ENCODE measurements at places on chromosomes 4 and X.

GRCh38 chr4:159197885-159198269, 95.0 kb downstream of the RAPGEF2 start:
- no peak for DNase-seq

- DNase-seq: peak; percentile 5
Measured at GRCh38 chrX:134641346-134641745, 16.9 kb downstream of the PLAC1 start.

DNA sequence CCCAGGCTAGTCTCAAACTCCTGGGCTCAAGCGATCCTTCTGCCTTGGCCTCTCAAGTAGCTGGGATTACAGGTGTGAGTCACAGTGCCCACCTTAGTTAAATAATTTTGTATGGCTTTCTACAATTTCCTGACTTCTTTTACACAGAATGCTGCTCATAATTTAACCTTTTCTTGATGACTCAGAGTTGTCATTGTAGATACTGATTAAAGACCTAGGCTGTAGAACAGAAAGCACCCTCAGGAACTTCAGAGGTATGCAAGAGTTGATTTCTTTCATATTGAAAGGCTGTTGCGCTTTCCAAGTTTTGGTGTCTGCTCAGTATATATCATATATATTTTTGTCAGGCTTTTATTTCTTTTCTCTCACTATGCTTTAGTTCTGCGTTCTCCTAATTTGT, 21.1 kb upstream of the GPR34 start:
- DNase-seq: no peak

DNA sequence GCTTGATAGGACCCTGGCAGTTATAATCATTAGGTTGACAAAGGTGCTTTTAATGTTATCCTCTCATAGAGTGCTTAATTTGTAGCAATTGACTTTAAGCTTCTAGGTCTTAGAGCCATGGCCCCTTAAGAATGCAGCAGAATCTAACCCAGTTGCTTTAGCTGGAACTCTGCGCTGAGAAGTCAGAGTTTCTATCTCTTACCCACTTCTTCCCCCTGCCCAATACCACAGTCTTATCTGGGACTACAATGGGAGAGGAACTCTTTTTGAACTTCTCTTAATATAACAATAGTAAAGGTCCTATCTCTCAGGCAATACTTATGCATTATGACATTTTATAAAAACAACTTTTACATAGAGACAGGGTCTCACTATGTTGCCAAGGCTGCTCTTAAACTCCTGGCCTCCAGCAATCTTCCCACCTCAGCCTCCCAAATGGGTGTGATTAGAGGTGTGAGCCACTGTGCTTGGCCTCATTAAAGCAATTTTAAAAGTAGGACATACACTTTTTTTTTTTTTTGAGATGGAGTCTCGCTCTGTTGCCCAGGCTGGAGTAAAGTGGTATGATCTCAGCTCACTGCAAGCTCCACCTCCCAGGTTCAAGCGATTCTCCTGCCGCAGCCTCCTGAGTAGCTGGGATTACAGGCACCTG, 1.8 kb downstream of the TLR10 start:
- no peak for DNase-seq

DNA sequence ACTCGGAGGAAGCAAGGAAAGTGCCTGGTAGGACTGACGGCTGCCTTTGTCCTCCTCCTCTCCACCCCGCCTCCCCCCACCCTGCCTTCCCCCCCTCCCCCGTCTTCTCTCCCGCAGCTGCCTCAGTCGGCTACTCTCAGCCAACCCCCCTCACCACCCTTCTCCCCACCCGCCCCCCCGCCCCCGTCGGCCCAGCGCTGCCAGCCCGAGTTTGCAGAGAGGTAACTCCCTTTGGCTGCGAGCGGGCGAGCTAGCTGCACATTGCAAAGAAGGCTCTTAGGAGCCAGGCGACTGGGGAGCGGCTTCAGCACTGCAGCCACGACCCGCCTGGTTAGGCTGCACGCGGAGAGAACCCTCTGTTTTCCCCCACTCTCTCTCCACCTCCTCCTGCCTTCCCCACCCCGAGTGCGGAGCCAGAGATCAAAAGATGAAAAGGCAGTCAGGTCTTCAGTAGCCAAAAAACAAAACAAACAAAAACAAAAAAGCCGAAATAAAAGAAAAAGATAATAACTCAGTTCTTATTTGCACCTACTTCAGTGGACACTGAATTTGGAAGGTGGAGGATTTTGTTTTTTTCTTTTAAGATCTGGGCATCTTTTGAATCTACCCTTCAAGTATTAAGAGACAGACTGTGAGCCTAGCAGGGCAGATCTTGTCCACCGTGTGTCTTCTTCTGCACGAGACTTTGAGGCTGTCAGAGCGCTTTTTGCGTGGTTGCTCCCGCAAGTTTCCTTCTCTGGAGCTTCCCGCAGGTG, 637 bp downstream of the AR start:
- DNase-seq: no peak
